ENCODE measurements at places on chromosomes 12 and 14.

DNA sequence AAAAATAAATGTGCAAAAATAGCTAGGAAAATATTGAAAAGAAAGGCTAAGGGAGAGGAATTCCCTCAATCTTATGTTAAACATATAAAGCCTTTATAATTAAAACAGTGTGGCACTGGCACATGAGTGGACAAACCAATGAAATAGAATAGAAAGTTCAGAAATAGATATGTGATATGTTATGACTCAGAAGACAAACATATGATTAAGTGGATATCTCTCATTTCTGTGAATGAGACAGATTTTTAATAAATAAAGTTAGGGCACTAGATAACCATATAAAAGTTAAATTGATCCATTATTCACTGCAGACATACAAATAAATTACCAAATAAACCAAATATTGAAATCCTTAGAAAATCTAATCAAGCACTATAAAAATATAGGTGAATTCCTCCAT, 73.0 kb downstream of the ALG10B start:
- DNase-seq, result no peak

GRCh38 chr12:112303799-112304198, 78.4 kb downstream of the HECTD4 start:
- no peak for DNase-seq

- DNase-seq, result no peak
Measured at GRCh38 chr12:11998944-11999315, 71.8 kb upstream of the BCL2L14 start.

GRCh38 chr12:88579161-88579517, 1.1 kb downstream of the KITLG start:
- no peak for DNase-seq

GRCh38 chr12:24901576-24902461, 47.1 kb downstream of the BCAT1 start:
- no peak for DNase-seq

DNA sequence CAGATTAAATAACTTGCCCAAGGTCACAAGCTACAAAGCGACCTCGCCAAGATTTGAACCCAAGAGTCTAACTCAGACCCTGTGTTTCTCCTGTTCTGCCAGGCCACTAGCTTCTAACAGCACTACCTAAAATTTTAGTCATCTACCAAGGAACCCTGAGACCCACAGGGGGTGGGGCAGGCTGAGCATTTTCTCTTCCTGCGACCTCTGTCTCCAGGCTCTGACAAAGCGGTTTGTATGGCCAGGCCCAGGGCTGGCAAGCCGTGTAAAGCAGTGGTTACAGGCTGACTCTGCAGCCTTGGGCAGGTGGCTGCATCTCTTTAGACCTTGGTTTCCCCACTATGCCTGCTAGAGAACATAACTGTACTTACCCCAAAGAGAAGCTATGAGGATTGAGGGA, 5.3 kb downstream of the VDR start:
- DNase-seq, result no peak

- DNase-seq, result no peak
Measured at GRCh38 chr12:11896417-11896929, 174.3 kb upstream of the BCL2L14 start.

DNA sequence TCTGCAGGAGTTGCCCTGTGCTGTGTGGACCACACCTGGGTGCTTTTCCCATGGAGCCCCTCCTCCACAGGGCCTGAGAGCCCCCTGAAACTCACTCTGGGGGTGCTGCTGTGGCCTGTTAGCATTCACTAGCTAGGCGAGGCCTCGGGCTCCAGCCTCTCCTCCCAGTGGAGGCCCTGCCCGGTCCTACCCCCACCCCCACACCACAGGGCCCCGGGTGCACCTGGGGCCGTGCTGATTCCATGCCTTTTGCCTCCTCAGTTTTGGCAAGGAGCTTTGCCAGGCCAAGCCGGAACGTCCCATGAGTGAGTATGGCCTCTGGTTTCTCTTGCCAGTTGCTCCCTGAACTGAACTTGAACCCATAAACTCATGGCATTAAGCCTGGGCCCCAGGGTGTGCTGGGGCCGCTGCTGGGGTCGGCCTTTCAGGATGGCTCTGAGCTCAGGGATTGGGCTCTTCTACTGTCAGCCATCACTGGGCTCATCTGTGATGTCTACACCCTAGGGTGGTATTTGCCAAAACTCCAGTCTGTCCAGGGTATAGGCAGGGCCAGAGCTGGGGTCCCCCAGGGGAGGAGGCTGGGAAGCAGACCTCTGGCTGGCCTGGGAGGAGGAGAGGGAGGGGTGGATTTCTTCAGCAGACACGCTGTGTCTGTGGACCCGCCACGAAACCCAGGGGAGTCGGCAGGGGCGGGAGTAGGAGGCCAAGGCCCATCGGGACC, 58.7 kb upstream of the TSPAN9 start:
- no peak for DNase-seq

DNA sequence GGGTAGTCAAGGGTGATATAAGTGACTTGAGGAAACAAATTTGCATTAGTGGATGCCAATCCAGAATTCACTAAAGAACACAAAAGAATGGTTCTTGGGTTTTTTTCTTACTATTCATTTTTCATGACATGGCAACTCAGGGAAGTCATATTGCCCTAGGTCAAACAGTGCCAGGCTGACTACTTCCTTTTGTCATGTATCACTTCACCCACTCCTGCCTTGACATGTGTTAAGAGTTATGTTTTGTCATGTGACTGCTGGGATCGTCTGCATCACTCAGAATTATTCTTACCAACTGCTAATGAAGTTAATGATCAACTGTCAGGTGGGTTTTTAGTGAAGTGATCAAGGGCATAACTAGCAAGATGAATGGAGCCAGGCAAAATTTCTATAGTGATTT, 74.2 kb downstream of the PRORP start:
- DNase-seq, result no peak

DNA sequence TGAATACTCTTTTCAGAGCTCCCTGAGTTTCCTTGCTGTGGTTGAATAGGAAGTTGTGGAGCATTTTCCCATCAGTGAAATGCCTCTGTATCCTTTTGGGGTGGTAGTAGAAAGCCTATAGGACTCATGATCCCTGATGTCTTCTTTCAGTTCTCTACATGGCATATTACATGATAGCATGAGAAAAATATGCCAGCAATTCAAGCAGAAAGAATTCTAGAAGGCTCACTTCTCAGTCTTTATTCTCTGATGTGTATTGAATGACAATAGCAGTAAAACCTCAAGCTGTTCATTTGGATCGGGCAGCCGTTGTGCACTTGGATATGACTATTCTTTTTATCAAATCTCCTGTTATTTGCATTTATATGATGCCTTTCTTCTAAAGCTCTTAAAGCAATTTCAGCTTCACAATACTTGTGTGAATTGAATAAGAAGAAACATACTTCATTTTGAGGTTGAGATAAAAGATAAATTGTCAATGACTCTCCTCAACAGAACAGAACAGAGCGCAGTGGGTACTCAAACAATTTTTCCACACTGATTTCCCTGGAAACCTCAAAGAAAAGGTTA, 251.5 kb upstream of the FBXO33 start:
- no peak for DNase-seq

DNA sequence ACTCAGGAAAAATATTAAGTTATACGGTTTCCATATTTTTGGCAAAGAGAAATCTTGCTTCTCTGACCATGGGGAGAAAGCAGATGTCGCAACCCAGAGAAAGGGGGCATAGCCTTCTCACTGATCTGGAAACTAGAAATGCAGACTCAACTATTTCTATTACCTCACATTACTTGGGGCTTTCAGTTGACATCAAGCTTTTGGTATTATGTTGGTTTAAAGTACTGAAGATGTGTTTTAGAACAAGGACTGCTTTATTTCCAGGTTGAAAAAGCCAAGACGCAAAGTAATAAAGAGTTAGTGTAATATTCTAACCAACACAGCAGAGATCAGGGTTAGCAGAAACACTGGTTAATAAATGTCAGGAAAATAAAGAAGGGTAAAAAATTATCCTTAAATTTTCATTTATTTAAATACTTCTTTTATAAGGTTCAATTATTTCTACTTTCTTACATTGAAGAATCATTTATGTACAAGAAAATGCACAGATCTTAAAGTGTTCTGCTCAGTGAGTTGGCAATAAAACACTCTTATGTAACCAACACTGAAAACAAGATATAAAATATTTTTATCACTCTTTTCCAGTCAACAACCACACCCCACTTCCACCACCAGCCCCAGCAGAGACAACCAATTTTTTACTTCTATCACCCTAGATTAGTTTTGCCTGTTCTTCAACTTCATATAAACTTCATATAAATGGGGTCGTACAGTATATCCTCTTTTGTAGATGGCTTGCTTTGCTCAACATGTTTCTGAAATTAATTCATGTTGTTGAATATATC, 26.0 kb downstream of the DCP1B start:
- no peak for DNase-seq

- DNase-seq, result no peak
Measured at GRCh38 chr14:103770902-103771301, 55.3 kb downstream of the ZFYVE21 start.

DNA sequence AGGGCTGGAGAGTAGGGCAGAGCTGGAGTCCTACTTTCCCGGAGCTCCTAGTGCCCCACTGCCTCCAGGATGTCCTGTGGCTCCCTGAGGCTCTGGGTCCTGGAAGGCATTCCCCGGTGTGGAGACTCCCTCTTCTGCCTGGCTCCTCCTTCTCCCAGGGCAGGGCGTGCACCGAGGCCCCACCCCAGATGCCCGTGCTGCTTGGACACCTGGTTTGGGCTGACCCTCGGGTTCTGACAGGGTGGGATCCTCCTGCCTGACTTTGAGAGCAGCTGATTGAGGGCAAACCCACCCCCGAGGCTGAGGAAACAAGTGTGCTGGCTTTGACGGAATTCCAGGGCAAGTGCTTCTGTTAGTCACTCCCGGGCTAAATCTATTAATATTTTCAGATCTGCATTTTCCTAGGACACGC, 15.4 kb downstream of the TEAD4 start:
- DNase-seq, result no peak

All from T-cell (primary cell).